ENCODE measurements at places on chromosomes 16 and 17.

- no peak for DNase-seq
Observed at GRCh38 chr16:80893686-80894085, 89.3 kb upstream of the CDYL2 start.

- DNase-seq: no peak
Observed at GRCh38 chr17:55571095-55571494, 59.8 kb upstream of the SMIM36 start.

- no peak for DNase-seq
Observed at GRCh38 chr17:57341611-57342540, 85.6 kb downstream of the MSI2 start.

- no peak for DNase-seq
Observed at GRCh38 chr17:41071606-41072360, 6.1 kb upstream of the KRTAP2-4 start.

- no peak for DNase-seq
Observed at GRCh38 chr16:180101-180675, at the start of gene HBQ1. TSS of gene HBQ1 (plus strand) at chr16:180459. CDS start at chr16:180487, 28 bp downstream.

Measured in breast epithelium (tissue), 4 donors.